ENCODE measurements at places on chromosomes 11 and 22. TPM values are rescaled to one million over a fixed set of nuclear protein-coding genes. Genes with fewer than 3 reads are reported as not detected.

Gene ALDH3B1
- 0.34 TPM for total RNA-seq

Gene C11orf42
- total RNA-seq, result not detected

Gene RIMBP3B
- total RNA-seq, result 0.36 TPM

Gene MAPK8IP1
- total RNA-seq, result 2.3 TPM

Gene TTC12
- total RNA-seq, result 26.5 TPM

- DNase-seq, result no peak
These were observed 3.0 kb downstream of the SLC3A2 start for GRCh38 chr11:62883673-62884072.

- no peak for DNase-seq
These were observed 5.7 kb downstream of the PDGFB start for GRCh38 chr22:39238966-39239505.

- no peak for DNase-seq
These were observed 2.1 kb upstream of the HBG1 start for GRCh38 chr11:5251746-5252145.

- no peak for DNase-seq
These were observed 461.2 kb downstream of the BRD1 start for GRCh38 chr22:49366437-49366836.

DNA sequence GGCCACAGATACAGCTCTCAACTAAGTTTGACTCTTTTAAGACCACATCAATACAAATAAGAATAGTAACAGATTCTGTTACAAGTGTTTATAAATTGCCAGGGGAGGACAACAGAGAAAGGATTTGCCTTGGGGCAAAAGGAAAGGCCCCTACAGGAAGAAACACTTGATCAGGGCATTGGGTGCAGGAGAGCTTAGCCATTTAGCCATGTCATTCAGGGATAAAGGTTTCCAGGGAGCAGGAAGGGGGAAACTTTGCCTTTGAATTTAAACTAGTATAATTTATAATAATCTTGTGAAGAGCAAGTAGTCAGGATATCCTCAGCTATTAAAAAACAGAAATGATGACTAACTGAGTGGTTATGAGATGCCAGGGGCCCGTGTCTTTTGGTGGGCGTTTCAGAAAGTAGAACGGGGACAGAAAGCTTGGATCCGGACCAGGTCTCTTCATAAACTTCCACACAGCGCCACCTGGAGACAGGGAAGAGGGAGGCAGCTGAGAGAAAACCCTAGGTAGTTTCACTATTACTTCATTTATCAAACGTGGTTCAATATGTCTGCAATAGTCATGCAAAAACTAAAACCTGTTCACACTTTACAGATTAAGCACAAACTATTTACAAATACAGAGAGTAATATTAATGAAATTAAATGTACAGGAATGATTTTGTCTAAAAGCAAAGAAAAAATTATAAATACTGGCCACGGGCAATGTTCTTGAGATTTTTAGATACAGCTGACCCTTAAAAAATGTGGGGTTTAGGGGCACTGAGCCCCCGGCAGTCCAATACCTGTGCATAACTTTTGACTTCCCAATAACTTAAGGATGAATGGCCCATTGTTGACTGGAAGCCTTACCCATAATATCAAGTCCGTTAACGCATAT is 11.0 kb upstream of the SLC5A4 start:
- peak; percentile 66 for DNase-seq

- no peak for DNase-seq
These were observed 232.7 kb downstream of the CTTN start for GRCh38 chr11:70630816-70631623.

DNA sequence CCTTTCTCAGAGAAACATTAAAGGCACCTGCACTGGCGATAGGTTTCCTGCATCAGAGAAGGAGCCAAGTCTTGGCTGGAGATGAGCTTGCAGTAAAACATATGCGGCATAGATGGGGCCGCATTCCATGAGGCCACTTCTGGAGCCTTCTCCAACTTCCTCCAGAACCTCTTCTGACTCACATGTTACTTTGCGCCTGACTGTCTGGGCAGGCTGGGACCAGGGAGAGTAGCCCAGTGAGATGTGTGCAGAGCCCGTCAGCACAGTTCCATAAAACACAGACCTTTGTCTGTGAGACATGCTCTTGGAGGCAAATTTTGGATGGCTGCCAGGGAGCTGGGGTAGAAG is 55.4 kb upstream of the BID start:
- no peak for DNase-seq

All from CD4-positive, alpha-beta T cell (primary cell).